Right ventricle myocardium inferior (tissue), 1 donor: ENCODE measurements at places on chromosomes 6 and 20. TPM values are rescaled to one million over a fixed set of nuclear protein-coding genes. Genes with fewer than 3 reads are reported as not detected.

Gene MEP1A
- not detected for total RNA-seq

Gene HSPA12B
- 17.5 TPM for total RNA-seq

- no peak for DNase-seq
Observed at GRCh38 chr6:168493976-168494375, 53.0 kb downstream of the SMOC2 start.

Gene HLA-DOB
- not detected for total RNA-seq

DNA sequence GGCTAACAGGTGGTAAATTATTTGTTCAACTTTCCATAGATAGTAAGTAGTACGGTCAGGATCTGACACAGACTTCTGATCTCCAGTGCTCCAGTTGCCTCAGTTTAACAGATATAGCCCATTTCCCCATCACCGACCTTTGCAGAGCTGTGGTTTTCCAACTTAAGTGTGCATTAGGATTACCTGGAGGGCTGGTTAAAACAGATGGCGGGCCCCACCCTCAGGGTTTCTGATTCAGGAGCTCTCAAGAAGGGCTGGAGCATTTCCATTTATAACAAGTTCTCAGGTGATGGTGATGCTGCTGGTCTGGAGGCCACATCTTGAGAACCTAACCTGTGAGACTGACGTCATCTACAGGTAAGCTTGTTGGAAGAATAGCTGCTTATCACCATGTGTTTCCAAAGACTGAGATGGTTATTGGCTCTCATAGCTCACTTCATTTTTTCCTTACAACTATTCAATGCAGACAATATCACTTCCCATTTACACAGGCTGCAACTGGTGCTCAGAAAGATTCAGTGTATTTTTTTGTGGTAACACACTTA, 360.1 kb upstream of the CHD6 start:
- no peak for DNase-seq

DNA sequence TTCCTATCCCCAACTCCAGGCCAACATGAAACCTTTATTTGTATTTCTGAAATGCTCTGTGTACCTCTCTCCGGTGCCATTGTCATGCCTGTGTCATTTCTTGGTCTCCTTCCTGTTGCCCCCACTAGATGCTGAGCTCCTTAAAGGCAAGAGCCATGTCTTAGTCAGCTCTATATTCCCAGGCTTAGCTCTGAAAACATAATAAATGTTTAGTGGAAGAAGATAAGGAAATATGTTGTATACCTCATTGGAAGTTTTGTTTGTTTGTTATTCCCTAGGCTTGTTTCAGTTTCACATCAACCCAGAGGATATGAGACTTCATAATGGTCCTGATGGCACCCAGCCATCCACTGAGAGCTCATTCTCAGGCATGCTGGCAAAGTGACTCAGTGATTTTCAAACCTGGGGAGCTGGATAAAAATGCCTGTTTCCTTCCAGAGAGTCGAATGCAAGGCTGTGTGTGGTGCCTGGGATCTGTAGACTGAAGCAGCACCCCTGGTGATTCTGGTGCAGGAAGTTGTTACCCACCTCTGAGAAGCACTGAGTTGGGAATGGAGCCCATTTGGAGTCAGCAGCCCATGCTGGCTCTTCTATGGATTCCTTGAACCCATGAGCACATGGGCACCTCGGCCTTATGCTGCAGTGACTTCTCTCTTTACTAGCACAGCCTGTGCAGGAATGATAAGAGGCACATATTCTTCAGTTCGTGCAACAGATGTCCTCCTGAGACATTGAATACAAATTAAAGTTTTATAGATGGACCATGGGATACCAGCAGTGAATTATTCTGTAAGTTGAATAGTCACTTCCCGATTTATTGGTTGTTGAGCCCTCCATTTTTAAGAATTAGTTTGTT, 205.2 kb downstream of the FARS2 start:
- no peak for DNase-seq

GRCh38 chr6:43791745-43792422, 21.9 kb downstream of the VEGFA start:
- DNase-seq, result no peak

GRCh38 chr6:37298958-37299357, 41.0 kb upstream of the TMEM217 start:
- no peak for DNase-seq

DNA sequence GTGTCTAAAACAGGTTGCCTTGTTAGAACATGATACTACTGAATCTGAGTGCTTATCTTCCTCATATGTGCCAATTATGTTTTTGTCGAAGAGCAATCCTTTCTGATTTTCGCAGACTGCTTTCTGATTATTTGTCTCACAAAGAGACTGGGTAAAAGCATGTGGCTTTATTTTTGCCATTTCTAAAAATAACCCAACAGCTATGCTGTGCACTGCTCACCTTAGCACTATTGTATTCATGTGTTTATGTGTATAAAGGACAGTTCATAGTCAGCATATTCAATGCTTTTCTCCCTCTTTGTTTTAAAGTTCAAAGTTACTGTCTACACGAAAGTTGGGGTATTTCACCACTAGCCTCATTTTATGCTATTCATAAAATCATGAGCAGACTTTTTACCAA, 127.0 kb downstream of the SGK1 start:
- no peak for DNase-seq

DNA sequence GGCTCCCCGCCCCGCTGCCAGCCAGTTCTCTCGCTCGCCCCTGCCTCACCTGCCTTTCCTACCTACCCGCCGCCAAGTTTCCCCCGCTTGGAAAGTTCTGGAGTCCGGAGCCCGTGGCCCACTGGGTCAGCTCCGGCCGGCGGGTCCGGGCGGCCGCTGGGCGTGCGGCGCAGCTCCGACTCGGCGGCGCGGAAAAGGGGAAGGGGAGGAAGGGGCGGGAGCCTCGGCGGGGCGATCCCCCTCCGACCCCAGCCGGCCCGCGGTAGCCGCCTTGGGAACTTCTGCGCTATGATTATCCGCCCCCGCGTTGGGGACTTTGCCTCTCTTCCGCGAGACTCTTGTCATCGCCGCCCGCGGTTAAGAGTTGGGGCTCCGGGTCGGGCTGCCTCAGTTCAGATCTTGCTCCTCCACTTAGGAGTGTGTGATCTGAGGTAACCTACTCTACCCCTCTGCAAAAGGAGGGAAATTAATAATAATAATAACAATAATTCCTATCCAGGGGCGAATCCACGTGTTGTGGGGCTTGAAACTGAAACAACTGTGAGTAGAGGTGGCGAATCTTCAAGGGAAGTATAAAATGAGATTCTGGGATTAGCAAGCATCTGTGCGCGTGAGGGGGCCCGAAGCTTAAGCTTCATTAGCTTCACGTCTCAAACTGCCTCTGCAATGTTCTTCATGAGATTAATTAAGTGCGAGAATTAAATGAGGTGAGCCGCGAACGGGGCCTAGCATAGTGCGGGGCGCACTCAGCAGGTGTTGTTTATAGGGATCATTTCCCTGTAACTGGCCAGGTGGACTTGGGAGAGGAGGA, 30.8 kb downstream of the SF3B5 start:
- peak; percentile 81 for DNase-seq

GRCh38 chr6:105929626-105930025, 156.5 kb upstream of the PRDM1 start:
- DNase-seq, result no peak

Gene MICB
- 1.5 TPM for total RNA-seq

- DNase-seq, result no peak
Observed at GRCh38 chr20:29743101-29743931, 1514.1 kb upstream of the DEFB115 start.

Gene C20orf202
- total RNA-seq, result 0.14 TPM

Gene BCAS1
- total RNA-seq, result not detected

DNA sequence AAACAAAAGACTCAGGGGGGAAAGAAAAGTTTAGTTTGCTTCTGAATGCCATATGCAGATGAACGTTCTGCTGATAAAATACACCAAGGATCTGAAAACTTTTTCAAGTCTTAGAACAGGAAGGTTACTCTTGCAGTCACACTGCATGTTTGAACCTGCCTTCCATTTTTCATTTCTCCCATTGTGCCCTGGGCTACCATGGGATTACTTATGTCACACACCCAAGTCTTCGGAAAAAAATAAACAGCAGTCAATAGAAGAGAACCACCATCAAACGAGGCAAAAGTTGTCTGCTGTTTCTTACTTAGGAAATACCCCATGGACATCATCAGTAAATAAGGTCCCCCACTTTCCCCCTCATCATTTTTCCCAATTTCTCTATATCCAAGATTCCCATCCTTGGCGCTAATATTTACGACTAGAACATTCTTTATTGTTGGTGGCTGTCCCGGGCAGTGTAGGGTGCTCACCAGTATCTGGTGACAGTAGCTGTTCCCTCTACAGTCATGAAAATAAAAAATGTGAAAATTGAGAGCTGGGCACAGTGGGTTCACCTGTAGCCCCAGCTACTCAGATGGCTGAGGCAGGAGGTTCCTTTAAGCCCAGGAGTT, 202.5 kb downstream of the BCAS1 start:
- no peak for DNase-seq
